Omental fat pad (tissue), 4 donors: ENCODE measurements at places on chromosomes 6 and 20.

- DNase-seq, result no peak
These were observed 162.3 kb downstream of the TPBG start for GRCh38 chr6:82525775-82526495.

DNA sequence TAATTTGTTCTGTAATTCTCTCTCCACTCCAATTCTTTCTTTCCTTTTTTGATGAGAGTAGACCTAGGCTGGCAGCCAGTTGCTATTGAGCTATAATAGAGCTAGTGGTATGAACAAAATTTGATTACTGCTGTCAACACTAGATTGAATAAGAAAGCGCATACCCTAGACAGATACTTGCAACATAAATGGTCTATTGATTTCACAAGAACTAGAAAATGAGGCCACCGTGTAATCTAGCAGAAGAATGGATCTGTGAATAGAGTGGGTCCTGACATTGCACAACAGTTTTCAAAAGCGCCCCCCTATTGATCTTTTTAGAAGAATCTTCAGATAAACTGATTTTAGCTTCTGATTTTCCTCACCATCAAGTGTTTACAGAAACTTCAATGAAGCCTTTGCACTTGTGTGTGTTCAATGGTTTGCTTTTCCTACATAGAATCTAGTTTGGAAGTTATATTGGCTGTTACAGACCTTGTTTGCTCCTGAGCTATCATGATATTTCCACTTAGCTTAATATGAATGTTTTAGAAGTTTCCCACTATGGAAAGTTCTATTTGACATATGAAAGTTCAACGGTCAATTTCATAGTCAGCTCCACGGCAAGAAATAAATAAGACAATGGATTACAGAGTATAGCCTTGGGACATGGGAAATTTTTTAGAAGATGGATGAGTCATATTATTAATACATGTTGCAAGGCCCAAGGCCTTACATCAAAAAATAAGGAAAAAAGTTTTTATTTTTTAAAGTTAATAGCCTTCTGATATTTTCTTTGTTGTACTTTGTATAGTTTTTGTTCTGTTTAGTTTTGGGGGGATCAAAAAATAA is 55.6 kb downstream of the UTRN start:
- no peak for DNase-seq

DNA sequence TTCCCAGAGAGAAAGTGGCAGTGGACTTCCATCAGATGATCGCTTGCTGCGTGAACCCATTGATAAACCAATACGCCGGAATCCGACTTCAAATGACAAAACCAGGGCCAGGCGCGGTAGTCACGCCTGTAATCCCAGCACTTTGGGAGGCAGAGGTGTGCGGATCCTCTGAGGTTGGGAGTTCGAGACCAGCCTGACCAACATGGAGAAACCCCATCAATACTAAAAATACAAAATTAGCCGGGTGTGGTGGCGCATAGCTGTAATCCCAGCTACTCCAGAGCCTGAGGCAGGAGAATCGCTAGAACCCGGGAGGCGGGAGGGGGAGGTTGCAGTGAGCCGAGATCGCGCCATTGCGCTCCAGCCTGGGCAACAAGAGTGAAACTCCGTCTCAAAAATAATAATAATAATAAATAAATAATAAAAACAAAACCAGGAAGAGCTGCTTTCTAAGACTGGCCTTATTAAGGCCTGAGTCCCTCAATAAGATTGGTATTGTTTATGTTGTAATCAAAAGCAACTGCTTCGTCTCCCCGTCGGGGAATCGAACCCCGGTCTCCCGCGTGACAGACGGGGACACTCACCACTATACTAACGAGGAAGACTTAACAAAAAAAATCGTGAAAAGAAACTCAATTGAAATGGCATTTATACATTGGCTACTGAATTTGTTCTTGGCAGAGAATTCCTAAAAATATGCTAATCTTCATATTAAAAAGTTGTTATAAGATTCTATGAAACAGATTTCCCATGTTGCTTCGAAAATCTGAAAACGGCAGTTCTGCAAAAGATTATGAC is 110.2 kb upstream of the ZNF184 start:
- DNase-seq, result no peak

DNA sequence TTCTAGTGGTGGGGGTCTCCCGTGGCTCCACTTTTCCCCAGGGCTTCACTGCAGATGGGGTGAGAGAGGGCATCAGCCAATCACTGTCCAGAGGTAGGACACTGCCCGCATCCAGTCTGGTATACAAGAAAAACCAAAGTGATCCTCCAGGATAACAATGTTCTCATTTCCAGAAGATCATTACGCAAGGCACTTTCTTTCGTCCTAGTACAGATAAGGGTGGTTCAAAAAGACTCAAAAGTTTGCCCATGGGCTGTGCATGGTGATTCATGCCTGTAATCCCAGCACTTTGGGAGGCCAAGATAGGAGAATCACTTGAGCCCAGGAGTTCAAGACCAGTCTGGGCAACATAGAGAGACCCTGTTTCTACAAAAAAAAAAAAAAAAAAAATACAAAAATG is 16.4 kb downstream of the GMDS start:
- no peak for DNase-seq

DNA sequence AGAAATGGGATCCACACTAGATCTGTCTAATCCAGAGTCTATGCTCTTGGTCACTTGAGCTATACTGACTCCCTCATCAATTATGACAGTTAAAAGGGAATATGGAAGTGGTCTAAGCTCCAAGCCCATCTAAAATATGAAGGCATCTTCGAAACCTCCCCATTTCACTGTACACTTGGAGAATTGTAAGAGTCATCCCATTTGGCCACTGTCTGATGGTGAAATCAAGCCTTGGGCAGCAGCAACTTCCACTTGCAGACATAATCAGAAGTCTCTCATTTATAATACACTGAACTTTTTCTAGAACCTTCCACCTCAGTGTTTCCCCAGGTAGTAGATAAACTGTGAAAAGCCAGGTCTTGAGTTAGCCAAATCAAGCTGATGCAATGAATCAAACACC is 26.3 kb upstream of the UBR2 start:
- DNase-seq, result no peak

- no peak for DNase-seq
These were observed 87.8 kb downstream of the SLC2A10 start for GRCh38 chr20:46797206-46797605.

DNA sequence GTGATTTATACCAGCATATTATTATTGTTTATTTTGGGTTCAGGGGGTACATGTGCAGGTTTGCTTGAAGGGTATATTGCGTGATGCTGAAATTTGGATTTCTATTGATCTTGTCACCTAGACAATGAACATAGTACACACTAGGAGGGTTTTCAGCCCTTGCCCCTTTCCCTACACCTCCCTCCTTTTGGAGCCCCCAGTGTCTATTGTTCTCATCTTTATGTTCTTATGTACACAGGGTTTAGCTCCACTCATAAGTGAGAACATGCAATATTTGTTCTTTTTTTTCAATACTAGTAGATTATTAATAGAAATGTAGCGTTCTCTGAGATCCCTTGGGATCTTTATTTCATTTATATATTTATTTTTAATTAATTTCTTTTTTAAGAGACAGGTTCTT is 79.2 kb upstream of the MRAP2 start:
- no peak for DNase-seq

- no peak for DNase-seq
These were observed 881.2 kb upstream of the EPHA7 start for GRCh38 chr6:94300424-94301144.

DNA sequence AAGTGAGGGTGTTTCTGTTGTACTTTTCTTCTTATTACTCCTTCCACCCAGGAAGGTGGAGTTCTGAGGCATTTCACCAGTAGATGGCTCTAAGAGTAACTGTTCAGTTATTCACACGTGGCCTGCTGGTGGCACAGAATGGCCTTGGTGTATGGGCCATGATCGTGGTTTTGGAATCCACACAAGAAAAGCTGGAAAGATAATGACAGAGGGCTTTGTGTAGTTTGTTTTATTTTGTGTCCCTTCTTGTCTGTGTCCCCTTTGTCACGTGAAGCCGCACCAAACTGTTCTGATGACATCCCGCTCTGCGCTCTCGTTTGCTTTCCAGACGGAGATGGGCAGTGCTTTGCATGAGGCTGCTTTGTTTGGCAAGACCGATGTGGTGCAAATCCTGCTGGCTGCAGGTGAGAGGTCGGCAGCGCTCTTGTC is 93.4 kb downstream of the ANKS1A start:
- no peak for DNase-seq
